Lower lobe of right lung (tissue), 2 donors: ENCODE measurements at places on chromosomes 4 and X.

GRCh38 chrX:21528076-21528475 lies 130.1 kb downstream of the KLHL34 start:
- no peak for DNase-seq
- no peaks in the 10 kb centered on the region for H3K36me3 ChIP-seq
- H3K27me3 ChIP-seq: no peaks in the 10 kb centered on the region
- H3K4me1 ChIP-seq: no peaks in the 10 kb centered on the region

DNA sequence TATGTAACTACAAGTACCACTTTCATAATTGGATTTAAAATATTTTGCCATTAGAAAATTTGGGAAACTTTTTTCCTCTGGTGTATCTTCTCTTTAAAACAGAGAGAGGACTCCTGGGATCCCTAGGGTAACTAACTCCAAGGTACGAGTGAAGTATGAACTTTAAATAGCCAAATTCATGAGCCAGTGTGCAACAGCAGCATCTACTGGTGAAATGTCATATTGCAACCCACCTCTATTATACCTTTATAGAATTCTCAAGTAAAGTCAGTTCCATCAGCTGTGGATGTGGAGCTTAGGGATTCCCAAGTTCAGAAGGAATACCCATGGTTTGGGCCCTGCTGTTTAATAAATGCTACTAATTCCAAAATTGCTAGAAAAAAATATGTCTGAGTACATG lies 282.7 kb upstream of the TAPT1 start:
- no peaks in the 10 kb centered on the region for H3K4me1 ChIP-seq
- H3K27ac ChIP-seq: no peak overlapping the region
- no peak overlapping the region for H3K4me3 ChIP-seq
- no peaks in the 10 kb centered on the region for H3K27me3 ChIP-seq
- H3K36me3 ChIP-seq: peaks cover 21% of the 10 kb centered on the region

- H3K27me3 ChIP-seq: no peaks in the 10 kb centered on the region
- H3K27ac ChIP-seq: no peak overlapping the region
- no peak overlapping the region for H3K4me3 ChIP-seq
- H3K36me3 ChIP-seq: no peaks in the 10 kb centered on the region
- H3K4me1 ChIP-seq: no peaks in the 10 kb centered on the region
These were observed 47.7 kb upstream of the FAM9A start for GRCh38 chrX:8848911-8849310.

DNA sequence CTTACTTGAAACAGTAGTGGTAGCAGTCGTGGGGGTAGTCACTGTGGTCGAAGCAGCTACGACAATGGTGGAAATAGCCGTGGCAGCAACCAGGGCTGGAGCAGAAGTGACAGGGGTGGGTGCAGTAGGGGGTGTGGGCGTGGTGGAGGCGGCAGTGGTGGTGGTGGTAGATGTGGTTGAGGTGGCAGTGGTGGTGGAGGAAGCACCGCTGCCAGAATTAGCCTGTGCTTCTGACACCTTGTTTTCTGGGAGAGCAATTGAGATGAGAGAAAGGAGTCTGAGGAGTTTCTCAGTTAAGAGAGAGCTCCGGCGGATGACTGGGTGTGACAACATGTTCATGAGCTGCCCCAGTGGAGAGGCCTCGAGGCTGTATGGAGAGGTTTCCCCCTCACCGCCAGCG lies 113.5 kb upstream of the HSD17B10 start:
- no peak for DNase-seq
- no peaks in the 10 kb centered on the region for H3K4me1 ChIP-seq
- H3K27me3 ChIP-seq: no peaks in the 10 kb centered on the region

DNA sequence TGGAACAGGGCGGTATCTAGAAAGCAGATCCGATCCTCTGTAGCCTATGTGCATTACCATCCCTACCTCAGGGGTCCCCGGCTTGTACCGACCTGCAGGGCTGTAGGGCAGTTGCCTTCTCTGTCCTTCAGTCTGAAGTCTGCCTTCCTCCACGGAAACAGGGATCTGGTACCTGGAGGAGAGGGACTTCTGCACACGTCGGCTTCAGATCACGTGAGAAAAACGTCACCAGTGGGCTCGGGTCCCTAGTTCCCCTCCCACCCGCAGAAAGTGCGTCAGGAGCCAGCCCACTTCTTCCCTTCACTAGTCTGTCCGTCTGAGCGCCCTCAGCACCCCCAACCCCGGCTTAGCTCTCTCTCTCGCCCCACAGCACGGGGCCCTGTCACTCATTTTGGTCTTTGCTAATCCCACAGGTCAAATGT lies at the start of gene TCEAL5:
TCEAL5 (minus strand) TSS at position 170 of the 422 bp plus-strand sequence. CDS start 2,187 bp downstream, outside the sequence.
- no peak for DNase-seq
- peaks cover 10% of the 10 kb centered on the region for H3K27me3 ChIP-seq
- H3K27ac ChIP-seq: no peak within 1 kb of the TSS
- H3K36me3 ChIP-seq: no peaks in the 10 kb centered on the region
- H3K4me1 ChIP-seq: no peaks in the 10 kb centered on the region
- H3K4me3 ChIP-seq: no peak within 1 kb of the TSS

DNA sequence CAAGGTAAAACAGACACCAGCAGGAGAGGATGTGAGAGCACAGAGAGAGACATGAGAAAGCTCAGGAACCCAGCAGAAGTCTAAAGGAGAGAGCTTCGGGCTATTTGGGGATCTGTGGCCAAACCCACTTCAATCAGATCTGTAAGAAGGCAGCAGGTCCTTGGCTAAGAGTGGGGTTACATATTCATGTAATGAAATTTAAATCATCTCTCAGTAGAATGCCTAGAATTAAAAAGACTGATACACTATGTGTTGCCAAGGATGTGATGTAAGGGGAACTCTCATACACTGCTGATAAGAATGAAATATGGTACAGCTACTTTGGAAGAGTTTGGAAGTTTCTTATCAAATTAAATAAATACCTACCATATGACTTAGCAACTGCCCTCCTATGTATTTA lies 35.8 kb downstream of the PDE5A start:
- H3K27ac ChIP-seq: no peak overlapping the region
- H3K4me1 ChIP-seq: peaks cover 6% of the 10 kb centered on the region
- no peaks in the 10 kb centered on the region for H3K27me3 ChIP-seq
- no peak for DNase-seq
- H3K4me3 ChIP-seq: no peak overlapping the region
- H3K36me3 ChIP-seq: no peaks in the 10 kb centered on the region

- H3K4me3 ChIP-seq: no peak overlapping the region
- H3K27ac ChIP-seq: no peak overlapping the region
- no peaks in the 10 kb centered on the region for H3K36me3 ChIP-seq
- no peaks in the 10 kb centered on the region for H3K27me3 ChIP-seq
- H3K4me1 ChIP-seq: no peaks in the 10 kb centered on the region
- DNase-seq: no peak
These were observed 530.4 kb upstream of the IGFBP7 start for GRCh38 chr4:57640391-57641100.

DNA sequence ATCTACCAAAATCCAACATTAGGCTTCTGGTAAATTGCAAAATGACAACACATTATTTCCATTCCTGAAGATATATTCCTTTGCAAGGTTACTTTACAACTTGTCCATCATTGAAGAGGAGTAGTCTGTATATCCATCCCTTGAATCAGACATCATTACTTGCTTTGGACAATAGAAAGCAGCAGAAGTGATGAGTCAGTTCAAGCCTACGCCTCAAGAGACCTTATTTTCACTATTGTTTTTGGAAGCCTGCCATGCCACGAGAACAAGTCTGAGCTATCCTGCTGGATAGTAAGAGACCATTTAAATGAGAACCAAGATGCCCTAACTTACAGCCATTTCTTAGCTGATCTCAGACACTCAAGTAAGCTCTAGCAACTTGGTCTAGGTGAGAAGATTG lies 246.0 kb upstream of the HHIP start:
- no peak for DNase-seq
- no peaks in the 10 kb centered on the region for H3K27me3 ChIP-seq
- no peak overlapping the region for H3K4me3 ChIP-seq

DNA sequence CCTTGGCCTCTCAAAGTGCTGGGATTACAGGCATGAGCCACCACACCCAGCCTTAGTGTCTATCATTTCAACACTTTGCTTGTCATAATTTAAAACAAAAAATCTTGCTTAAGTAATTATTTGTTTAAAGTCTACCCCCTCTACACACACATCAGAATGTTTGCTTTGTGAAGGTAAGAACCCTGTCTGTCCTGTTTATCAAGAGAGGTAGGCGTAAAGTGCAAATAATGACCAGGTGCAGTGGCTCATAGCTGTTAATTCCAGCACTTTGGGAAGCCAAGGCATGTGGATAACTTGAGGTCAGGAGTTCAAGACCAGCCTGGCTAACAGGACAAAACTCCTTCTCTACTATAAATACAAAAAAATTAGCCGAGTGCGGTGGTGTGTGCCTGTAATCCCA lies 326.7 kb upstream of the CLNK start:
- H3K27ac ChIP-seq: no peak overlapping the region
- H3K27me3 ChIP-seq: no peaks in the 10 kb centered on the region
- no peak for DNase-seq
- H3K4me3 ChIP-seq: no peak overlapping the region
- H3K4me1 ChIP-seq: no peaks in the 10 kb centered on the region

DNA sequence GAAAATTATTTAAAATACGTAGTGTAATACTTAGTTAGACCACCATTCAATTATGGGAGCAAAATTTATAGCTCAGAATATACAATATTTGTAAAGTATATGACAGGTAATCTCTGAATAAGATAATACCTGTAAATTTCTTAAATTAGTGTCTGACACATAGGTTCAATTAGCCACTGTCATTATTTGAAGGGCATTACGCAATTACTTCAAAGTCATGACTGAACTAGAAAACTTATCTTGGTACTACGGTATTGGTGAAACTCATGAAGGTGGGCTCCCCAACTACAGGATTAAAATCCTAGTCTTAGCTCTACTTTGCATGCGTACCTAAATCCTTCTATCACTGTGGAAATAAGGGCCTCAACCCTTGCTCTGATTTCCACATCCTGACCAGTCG lies 860.7 kb downstream of the PCDH19 start:
- no peaks in the 10 kb centered on the region for H3K27me3 ChIP-seq
- no peaks in the 10 kb centered on the region for H3K36me3 ChIP-seq
- DNase-seq: no peak
- no peak overlapping the region for H3K27ac ChIP-seq

- peaks cover 28% of the 10 kb centered on the region for H3K4me1 ChIP-seq
- no peak for DNase-seq
- no peaks in the 10 kb centered on the region for H3K27me3 ChIP-seq
- no peaks in the 10 kb centered on the region for H3K36me3 ChIP-seq
- H3K4me3 ChIP-seq: no peak overlapping the region
These were observed 64.1 kb downstream of the WWC2 start for GRCh38 chr4:183163135-183163534.

DNA sequence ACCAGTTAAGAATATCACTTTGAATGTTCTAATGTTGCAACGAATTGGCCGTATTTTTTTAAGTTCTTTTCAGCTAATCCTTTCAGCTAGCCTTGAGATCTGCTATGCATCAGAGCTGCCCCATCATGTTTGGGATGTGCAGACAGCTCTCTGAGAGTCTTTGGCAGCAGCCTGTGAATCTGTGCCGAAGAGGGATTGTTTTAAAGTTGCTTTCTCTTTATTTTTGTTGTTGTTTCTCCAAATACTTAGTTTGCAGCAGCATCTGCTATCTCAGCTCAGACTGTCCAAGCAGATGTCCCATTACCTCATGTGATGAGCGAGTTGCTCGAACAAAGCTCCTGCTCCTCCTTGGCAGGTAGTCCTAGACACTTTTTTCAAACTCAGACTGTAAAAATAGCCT lies 1002.5 kb upstream of the INTU start:
- H3K27ac ChIP-seq: no peak overlapping the region
- H3K4me3 ChIP-seq: no peak overlapping the region
- H3K36me3 ChIP-seq: no peaks in the 10 kb centered on the region
- no peaks in the 10 kb centered on the region for H3K4me1 ChIP-seq
- no peak for DNase-seq
- no peaks in the 10 kb centered on the region for H3K27me3 ChIP-seq

- no peak overlapping the region for H3K27ac ChIP-seq
- H3K4me3 ChIP-seq: no peak overlapping the region
- H3K36me3 ChIP-seq: no peaks in the 10 kb centered on the region
These were observed 34.4 kb upstream of the HAND2 start for GRCh38 chr4:173564461-173564860.

GRCh38 chrX:47574547-47575301 lies 7.5 kb upstream of the TIMP1 start:
- H3K4me1 ChIP-seq: peaks cover 13% of the 10 kb centered on the region
- H3K27me3 ChIP-seq: no peaks in the 10 kb centered on the region
- peaks cover 17% of the 10 kb centered on the region for H3K36me3 ChIP-seq
- peak overlapping the region; percentile 27 for H3K4me3 ChIP-seq
- DNase-seq: no peak

- H3K27me3 ChIP-seq: no peaks in the 10 kb centered on the region
- no peak for DNase-seq
- no peak overlapping the region for H3K4me3 ChIP-seq
- H3K4me1 ChIP-seq: no peaks in the 10 kb centered on the region
- no peak overlapping the region for H3K27ac ChIP-seq
These were observed 495.9 kb upstream of the FAM241A start for GRCh38 chr4:111649308-111649707.

DNA sequence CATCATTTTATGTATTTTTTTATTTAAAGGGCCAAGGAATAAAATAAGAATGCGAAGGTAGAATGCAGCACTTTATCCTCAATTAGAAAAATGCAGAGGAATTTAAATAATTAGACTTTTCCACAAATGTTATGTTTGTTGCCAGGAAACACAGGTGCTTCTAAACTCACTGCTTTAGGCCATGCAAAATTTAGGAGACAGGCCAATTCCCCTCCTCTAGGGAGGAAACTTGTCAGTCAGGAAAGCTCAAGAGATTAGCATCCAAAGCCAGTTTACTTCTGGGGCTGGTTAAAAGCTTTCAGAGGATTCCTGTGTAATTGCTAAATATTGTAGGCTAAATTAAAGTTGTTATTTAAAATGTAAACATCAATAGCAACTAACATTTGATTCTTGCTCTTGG lies 124.5 kb downstream of the DMD start:
- H3K4me3 ChIP-seq: no peak overlapping the region
- H3K4me1 ChIP-seq: no peaks in the 10 kb centered on the region
- no peaks in the 10 kb centered on the region for H3K36me3 ChIP-seq

GRCh38 chrX:145396612-145397011 lies 149.3 kb downstream of the SPANXN1 start:
- H3K27ac ChIP-seq: no peak overlapping the region
- DNase-seq: no peak
- H3K27me3 ChIP-seq: no peaks in the 10 kb centered on the region
- no peak overlapping the region for H3K4me3 ChIP-seq
- no peaks in the 10 kb centered on the region for H3K4me1 ChIP-seq

GRCh38 chr4:133178956-133179355 lies 29.9 kb downstream of the PCDH10 start:
- H3K27me3 ChIP-seq: no peaks in the 10 kb centered on the region
- no peaks in the 10 kb centered on the region for H3K4me1 ChIP-seq
- no peak overlapping the region for H3K4me3 ChIP-seq
- H3K36me3 ChIP-seq: no peaks in the 10 kb centered on the region
- no peak for DNase-seq
